ENCODE measurements at places on chromosomes 4 and X.

GRCh38 chrX:150696866-150697265 lies 3.7 kb downstream of the MTMR1 start:
- DNase-seq = no peak

DNA sequence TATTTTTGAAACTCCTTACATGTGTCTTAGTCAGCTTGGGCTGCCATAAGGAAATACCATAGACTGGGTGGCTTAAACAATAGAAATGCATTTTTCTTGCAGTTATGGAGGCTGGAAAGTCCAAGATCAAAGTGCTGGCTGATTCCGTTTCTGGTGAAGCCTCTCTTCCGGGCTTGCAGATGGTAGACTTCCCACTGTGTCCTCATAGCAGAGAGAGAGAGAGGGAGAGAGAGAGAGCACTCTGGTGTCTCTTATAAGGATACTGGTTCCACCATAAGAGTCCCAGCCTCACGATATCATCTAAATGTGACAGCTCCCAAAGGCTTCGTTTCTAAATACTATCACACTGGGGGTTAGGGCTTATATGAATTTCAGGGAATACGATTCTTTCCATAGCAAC lies 39.7 kb downstream of the ENPEP start:
- no peak for DNase-seq

- DNase-seq = no peak
Measured at GRCh38 chr4:17511051-17511450, 839 bp downstream of the QDPR start.

DNA sequence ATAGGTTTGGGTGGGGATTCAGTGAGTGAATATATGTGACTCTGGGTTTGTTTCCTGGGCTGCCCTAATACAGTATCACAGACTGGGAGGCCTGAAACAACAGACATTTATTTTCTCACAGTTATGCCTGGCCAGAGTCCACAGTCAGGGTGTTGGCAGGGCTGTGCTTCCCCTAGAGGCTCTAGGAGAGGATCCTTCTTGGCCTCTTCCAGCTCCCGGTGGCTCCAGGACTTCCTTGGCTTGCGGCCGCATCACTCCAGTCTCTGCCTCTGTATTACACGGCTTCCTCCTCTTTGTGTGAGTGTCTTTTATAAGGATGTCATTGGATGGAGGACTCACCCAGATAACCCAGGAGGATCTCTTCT lies 5.2 kb upstream of the JAKMIP1 start:
- no peak for DNase-seq

GRCh38 chr4:94728056-94728766 lies 29.5 kb upstream of the BMPR1B start:
- DNase-seq = no peak

GRCh38 chr4:42488114-42488513 lies 90.8 kb downstream of the SHISA3 start:
- no peak for DNase-seq

DNA sequence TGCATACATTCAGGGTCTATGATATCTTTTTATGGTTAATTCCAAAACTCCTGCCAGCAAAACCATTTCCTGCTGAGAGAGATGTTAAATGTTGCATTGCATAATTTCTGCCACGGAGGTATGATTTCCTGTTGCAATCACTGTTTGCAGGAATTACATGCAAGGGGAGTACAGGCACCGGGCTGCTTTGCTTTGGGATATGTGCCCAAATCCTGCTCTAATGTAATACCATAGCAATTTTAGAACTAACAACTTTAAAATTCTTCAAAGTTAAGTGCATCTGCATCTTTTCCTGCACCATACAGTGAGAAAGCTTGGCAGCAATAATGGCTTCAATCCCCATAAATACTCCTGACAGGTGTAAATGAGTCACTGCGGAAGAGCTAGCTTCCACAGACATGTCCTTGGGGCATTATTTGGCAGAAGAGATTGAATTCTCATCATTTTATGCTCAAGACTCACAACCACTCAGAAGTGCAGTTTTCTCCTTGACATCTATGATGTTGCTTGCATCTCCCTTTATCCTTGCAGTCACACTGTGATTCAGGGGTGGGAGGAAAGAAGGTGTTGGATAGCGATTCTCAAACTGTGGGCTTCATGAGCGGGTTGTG lies 29.6 kb downstream of the TRIM2 start:
- no peak for DNase-seq

- no peak for DNase-seq
Measured at GRCh38 chr4:122576261-122577188, 44.3 kb downstream of the IL21 start.

- no peak for DNase-seq
Measured at GRCh38 chr4:136281307-136281706, 1251.0 kb downstream of the PCDH18 start.

- DNase-seq = no peak
Measured at GRCh38 chr4:20297261-20297660, 45.6 kb downstream of the SLIT2 start.

- DNase-seq = no peak
Measured at GRCh38 chrX:20067709-20068561, 48.8 kb downstream of the MAP7D2 start.

DNA sequence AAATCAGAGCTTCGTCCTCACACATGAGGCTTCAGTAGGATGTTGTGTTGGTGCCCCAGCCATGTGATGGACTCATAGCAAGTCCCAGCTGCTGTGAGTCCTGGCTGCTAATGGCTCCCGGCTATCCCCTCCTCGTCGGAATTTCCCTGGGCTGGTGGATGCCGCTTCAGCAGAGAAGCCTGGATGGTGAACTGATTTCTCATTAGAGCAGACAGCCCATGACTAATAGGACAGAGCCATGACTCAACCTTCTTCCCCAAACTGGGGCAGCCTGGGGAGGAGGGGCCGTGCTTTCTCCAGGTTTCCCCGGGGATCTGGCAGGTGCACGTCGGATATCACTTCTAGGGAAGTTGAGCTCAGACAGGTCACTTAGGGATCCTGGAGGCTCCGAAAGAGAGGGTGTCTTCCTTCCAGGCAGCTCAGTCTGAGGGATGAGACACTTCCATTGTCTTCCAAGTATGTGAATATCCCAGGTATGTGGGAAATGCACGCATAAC lies 112.7 kb downstream of the ASMT start:
- DNase-seq = no peak

DNA sequence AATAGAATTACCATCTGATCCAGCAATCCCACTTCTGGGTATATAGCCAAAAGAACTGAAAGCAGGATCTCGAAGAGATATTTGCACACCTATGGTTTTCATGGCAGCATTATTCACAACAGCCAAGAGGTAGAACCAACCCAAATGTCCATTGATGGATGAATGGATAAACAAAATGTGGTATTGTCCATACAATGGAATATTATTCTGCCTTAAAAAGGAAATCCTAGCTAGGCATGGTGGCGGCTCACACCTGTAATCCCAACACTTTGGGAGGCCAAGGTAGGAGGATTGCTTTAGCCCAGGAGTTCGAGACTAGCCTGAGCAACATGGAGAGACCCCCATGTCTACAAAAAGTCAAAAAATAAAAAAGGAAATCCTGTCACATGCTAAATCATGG lies 27.3 kb downstream of the SAT1 start:
- DNase-seq = no peak

Measured in progenitor cell of endocrine pancreas (in vitro differentiated cells).